CD4-positive, CD25-positive, alpha-beta regulatory T cell (primary cell): ENCODE measurements at places on chromosomes 2 and 18.
A peak's percentile ranks its signal among the peaks of the same experiment; 100 is the strongest.

GRCh38 chr2:239523954-239524330, 123.1 kb upstream of the HDAC4 start:
- DNase-seq, result no peak

DNA sequence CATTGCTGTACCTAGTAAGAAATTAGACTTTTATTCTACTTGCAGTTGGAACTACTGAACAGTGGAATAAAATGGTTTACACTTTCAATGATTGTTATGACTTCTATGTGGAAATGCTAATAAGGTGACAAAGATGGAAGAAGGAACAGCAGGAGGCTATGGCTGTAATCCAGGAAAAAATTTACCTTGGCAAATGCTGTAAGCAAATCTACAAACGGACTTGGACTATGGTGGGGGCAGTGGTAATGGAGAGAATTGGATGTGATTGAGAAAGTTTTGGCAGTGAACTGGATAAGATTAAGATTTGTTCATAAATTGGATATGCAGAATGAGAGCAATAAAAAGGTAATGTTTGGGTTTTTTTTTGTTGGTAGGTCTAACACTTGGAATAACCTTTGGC, 111.0 kb upstream of the ERBB4 start:
- DNase-seq, result no peak

DNA sequence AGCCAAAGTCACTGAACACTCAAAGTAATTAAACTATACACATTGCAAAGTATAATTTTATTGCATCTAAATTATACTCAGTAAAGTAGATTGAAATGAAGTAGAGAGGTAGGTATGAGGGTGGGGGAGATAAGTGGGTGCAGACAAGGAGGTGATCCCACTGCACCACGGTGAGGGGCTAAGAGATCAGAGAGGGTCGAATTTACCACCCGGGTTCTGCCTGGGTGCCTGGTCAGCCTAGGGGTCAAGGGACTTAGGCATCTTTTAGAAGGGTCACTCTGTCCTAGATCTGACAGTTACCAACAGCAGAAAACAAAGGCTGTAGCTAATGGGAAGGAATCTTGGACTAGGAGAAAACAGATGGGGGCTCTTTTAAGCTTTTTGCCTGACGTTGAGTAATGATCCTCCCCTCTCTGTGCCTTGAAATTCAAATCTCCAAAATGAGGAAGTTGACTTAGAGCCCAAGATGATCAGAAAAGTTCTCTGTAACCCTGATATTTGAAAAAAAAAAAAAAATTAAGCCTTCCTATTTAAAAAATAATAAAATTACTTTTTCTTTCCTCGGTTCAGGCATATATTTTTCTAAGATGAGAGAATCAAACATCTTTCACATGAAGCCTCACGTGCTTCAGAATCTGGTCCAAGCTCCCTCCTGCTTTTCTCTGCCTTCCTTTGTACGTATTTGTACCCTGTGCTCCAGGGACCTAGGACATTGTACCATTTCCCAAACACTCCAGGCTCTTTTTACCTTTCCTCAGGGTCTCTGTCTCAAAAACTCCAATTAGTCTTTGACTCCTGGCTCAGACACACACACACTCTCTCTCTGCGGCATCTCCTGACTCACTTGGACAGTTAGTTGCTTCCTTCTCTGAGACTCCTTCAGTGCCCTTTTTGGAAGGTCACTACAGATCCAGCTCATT, 353.9 kb downstream of the CYRIA start:
- no peak for DNase-seq

DNA sequence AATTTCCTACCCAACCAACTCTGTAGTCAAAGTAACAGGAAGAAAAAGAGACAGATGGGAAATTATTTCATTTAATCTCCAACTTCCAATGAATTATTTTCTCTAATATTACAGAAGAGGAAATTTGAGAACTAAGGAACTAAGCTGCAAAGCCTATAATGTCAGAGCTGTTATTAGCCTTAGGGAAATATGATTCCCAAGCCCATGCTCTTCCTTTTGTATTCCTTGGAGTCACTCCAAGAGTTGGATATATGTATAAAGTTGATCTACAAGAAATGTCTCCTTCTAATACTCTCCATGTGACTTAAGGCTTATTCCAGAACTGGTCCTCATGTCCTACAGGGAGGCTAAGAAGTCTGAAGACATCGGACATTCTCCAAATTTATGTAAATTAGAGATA, 31.6 kb upstream of the VWC2L start:
- no peak for DNase-seq

- no peak for DNase-seq
These were observed 49.9 kb downstream of the DHRS9 start for GRCh38 chr2:169119123-169119760.

DNA sequence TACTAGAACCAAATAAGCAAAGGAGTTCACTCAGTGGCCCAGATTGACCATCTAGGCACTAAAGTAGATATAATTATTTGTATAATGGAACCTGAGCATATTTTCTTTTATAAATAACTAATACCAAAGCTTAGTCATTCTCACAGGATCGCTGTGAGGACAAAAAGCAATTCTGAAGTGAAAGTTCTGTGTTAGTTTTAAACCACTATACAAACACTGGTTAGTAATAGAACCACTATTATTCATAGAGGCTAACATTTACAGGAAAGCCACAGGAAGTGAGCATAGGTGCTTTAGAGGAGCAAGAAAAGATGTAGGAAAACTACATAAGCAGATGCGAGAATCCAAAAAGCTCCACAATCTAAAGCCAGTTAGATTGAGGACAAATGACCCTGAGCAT, 364.7 kb downstream of the XIRP2 start:
- no peak for DNase-seq

DNA sequence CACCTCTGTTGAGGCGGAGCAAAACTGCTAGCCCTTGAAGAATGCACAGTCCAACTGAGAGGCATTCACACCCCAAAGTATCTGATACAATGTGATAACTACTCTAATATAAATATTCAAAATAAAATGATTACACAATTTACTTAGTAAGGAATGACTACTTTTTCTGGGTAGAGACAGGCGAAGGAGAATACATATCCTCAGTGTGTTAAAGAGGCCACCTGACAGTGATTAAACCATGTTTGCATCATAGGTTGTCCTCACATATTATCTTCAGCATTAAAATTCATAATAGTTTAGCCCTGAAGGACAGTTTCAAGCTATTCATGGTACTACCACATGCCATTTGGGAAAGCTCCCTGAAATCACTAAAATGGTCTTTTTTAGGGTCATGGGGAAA, 16.9 kb upstream of the BAZ2B start:
- DNase-seq, result no peak

- no peak for DNase-seq
These were observed 71.4 kb downstream of the COPS8 start for GRCh38 chr2:237156857-237157779.

GRCh38 chr2:238019962-238020361, 40.8 kb upstream of the SCLY start:
- no peak for DNase-seq

DNA sequence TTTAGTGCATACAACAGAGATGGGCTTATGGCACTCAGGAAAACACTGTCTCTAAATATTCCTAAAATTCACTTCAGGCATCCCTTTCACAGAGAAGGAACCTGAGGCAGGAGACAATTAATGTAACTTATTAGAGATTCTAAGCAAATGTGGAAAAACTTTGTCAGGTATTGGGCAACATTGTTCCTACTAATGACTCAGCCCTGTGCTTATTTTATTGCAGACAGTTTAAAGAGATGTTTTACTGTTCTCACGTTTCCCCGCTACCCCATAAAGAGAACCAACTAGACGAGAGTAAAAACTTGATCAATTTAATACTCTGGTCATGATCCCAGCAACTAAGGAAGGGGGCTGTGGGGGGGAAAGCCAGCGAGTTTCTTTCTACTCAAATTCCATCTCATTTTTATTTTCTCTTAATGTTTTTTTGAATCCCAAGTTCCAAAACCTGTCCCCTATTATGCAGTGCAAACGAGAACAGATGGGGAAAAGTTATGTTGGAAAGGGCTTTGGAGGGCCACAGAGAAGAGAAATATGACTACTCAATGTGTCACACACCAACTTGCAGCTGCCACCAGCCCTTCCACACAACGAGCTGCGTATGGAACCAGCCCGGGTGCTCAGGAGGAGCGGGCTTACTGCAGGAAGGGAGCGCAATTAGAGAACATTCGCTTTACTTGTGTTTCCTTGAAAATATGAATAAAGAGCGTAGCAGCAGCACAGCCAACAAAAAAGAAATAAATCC, 18.7 kb upstream of the ACVR1 start:
- DNase-seq, result no peak

DNA sequence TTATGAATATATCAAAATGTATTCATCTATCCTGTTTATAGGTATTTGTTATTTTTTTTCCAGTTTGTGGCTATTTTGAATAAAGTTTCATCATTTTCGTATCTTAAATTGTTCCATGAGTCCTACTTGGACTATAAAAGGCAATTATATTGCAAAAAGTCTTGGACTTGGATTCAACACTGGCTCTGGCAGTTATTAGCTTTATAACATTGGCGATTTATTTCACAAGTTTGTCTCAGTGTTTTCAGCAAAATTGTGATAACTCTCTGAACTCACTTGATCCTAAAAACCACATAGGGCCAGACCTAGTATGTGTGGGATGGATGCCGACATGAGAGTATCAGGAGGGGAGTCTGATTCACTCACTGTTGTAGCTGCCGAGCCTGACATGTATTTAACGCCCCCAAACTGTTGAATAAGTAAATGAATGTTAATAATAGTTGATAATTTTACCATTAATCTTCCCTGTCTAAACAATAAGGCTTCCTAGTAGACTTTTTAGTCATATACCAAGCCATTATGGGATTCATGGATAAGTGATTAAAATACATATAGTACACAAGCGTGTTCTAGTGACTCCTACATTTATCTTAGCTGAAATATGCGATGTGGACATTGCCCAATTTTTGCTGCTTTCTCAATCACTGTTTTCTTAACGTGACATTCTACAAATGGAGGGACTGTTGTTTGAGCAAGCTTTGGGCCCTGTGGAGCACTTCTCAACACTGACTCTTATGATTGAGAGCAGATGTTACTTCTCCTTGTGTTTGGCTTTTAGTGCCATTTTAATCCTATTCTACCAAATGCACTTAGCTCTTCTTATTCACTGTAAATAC, 907.6 kb downstream of the EPHA4 start:
- no peak for DNase-seq

DNA sequence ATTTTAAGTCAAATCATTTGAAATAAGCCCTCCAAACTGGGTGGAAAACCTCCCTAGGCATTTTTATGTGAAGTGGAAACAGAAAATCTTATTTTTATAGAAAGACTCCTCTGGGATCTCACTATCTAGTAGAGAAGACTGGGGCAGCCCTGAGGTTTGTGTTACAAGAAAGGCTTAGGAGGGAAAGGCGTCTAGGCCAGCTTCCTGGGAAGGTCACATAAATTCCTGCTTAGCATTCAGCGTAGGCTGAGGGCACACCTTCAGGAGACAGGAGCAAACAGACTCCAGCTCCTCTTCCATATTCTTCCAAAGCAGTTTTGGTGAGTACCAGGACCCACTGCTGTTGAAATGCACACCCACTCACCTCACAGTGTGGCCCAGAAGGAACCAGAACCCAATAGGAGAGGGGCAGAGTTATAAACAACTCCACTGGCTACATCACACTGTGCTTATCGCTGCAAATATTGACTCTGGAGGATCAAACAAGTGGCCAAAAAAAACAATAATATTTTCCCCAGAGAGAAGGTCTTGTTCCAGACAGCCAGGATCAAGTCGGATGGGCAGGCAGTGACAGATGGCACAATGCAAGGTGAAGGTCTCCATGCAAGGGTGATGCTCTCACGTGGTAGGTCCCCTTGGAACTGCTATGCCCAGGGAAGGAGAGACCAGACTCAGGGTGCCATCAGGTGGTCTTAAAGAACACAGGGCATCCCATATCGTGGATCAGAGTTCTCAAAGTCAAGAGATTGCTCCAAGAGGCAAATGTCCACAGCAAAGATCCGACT, 17.7 kb upstream of the IGFBP2 start:
- no peak for DNase-seq

DNA sequence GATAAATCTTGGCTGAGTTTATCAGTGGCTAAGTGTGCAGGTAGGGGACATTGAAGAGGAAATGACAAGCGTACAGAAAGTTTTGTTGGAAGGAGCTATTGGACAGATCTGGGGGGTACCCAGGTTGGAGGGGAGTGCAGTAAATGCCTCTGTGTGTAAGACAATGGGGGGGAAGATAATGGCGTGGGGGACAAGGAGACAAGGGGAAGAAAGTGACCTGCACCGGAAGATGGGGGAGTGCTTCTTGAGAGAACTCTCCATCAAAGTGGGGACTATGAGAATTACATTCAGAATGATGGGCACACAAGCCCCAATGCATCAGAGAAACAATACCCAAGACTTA, 190.0 kb downstream of the ALPK2 start:
- DNase-seq, result no peak

- DNase-seq, result no peak
These were observed 21.5 kb upstream of the RBFA start for GRCh38 chr18:80012714-80013113.

DNA sequence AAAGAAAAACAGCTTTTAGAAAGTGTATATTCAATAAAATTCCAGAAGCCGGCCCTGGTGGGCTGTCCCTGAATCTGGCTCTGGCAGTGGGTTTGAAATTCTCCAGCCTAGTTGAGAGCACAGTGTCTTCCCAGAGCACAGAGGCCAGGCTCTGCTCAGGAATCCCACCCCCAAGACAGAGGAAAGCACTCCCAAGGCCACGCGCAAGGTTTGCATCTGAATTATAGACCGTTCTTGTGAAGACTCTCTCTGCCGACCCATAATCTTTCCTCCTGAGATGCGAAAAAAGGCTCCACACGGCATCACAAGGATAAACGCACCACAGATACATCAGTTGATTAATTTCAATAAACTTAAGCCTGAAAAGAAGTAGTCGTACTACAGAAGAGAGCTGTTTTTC, 342.2 kb downstream of the CMPK2 start:
- no peak for DNase-seq

DNA sequence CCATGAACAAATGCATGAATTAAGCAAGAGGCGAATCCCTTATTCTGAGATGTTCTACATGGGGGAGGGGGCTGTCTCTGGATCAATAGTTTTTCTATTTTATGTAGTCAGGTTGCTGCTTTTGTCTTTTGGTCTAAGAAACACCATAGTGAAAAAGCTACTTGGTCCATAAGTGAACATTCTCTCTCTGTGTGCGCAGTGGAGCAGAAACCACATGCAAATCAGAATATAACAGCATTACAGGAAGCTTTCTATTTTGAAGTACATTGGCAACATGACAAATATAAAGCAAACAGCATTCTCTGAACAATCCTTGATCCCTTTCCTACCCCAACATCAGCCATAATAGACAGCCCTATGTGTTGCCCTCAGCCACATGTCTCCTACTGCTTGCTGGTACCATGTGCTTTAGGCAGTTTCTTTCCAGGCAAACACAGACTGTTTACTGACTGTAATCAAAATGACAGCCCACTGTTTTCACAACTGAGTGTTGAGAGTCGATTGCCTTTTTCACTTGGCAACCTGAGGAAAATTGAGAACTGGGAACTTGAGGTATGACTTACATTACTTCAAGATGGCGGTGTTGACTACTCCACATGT, 10.6 kb downstream of the SCN3A start:
- no peak for DNase-seq

- DNase-seq, result peak; percentile 93
These were observed 23.2 kb upstream of the ACVR1 start for GRCh38 chr2:157899125-157899839.
